HL-60 (cell line): ENCODE measurements at places on chromosomes 11 and 22.
A peak's percentile ranks its signal among the peaks of the same experiment; 100 is the strongest.

DNA sequence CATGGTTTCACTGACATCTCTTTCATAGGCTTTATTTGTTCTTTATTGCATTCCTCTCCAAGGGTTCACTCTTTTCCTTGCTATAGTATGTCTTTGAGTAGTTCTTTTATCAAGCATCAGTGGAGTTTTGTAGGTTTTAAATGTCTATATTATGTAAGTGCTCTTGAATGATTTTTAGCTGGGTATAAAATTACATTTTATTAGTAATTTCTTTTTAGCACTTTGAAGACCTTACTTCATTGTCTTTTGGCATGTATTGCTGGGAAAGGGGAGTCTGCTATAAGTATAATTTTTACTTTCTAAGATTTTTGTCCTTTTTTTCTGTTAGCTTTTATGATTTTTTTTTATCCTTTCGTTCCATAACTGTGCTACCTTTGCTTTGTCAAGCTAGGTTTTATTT, 25.5 kb upstream of the CAT start:
- no peak for DNase-seq

- no peak for DNase-seq
Observed at GRCh38 chr11:23765682-23766252, 731.1 kb upstream of the LUZP2 start.

- DNase-seq: no peak
Observed at GRCh38 chr11:57778318-57779037, 16.9 kb downstream of the CTNND1 start.

DNA sequence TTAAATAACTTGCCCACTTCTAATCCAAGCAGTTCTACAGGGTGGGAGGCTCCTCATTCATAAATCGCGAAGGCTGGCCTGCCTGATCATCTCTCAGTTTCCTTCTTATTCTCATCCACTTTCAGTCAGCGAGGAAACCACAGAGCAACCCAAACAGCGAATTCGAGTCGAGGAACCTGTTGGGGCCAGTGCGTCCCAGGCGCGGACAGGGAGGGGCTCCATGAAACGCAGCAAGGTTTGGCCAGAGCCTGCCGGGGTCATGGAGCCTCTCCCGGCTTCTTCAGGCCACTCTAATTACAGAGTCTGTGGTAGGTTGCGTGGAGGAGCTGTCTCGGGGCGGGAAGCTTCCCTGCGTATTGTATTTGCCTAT, 741 bp upstream of the NAV2 start:
- no peak for DNase-seq

GRCh38 chr11:45285930-45286632, at the start of gene SYT13:
Gene SYT13 (minus strand): TSS chr11:45286341. CDS start chr11:45286207, 134 bp downstream.
- DNase-seq: no peak

DNA sequence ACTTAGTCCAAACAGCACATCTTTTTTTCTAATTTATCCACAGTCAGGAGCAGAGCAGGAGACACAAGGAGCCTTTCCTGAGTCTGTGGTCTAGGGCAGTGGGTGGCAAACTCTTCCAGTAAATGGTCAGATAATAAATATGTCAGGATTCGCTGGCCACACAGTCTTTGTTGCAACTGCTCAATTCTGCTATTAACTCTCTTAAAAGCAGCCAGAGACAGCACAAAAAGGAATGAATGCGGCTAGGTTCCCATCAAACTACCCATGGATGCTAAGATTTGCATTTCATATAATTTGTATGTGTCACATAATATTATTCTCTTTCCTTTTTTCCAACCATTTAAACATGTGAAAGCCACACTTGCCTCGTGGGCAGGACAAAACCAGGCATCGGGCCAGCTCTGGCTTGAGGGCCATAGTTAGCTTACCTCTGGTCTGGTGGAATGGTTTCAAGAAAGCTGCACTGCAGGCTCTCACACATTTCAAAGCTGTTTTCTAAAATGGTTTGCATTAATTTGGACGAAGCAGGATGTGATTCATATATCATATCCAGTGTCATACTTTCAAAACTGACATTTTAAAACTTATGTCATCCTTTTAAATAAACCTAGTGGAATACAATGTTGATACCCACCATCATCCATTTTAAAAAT, 64.7 kb upstream of the CD5 start:
- no peak for DNase-seq

DNA sequence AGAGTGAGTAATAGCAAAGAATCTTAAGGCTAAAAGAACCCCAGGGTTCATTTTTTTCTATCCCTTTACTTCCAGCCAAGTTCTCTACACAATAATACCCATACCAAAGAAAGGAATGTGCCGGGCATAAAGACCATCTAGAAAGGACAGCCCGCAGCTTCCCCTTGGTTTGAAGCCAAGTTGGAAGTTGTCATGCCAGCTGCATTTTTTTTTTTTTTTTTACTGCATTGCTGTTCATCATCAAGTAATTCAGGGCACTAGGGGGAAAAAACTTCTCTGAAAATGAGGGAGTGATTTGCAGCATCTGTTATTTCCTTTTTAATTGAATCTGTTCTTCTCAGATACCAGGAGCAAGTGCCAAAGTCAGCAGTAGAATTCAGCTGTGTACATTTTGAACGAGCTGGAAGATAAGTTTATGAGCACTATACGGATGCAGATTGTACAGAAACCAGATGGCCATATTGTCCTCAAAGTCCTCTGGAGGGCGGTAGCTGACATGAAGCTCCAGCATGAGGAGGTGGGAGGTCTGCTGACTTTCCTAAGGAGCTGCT, 56.4 kb downstream of the UBASH3B start:
- DNase-seq: peak; percentile 36
